Activated T-cell treated with anti-CD3 and anti-CD28 coated beads, Interleukin-2, amount 50 U/mL, for 72 hours (primary cell): ENCODE measurements at places on chromosomes 12 and 14. TPM values are rescaled to one million over a fixed set of nuclear protein-coding genes. Genes with fewer than 3 reads are reported as not detected.

DEPDC4 gene
- 4.1 TPM for total RNA-seq

PRB2 gene
- total RNA-seq, result not detected

KRT82 gene
- total RNA-seq, result not detected

DNA sequence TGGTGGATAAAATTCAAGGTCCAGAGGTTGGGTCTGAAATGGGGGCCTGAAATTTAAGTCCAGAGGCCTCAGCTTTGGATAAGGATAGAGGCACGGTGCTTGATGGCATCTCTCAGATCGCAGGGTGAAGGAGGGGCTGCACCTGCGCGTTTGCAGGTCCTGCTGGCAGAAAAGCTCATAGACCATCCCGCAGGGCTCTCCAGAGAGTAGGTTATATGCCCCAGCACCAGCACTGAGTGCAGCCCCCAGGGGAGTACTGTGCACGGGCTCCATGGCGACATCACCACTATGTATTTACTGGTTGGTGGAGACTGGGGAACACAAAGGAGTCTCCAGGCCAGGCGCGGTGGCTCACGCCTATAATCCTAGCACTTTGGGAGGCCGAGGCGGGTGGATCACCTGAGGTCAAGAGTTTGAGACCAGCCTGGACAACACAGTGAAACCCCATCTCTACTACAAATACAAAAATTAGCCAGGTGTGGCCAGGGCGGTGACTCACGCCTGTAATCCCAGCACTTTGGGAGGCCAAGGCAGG lies 4.3 kb upstream of the CD63 start:
- H3K4me1 ChIP-seq, result peaks cover 29% of the 10 kb centered on the region
- no peaks in the 10 kb centered on the region for H3K36me3 ChIP-seq
- H3K27me3 ChIP-seq, result no peaks in the 10 kb centered on the region
- no peak overlapping the region for H3K27ac ChIP-seq

DNA sequence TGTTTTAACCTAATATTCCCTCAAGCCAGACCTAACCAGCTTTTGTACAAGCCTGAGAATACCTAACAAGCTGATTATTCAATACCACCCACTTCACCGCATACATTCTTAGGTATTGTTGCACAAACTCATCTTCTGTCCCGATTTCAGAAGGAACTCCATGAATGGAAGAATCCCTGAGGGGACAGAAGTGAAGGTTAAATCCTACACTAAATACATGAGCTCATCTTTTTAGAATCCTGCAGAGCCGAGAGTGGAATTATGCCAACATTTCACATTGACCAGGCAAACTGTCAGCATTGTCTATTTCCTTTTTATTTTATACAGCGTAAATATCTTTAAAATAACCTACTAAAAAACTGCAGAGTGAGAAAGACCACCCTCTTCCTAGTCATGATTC lies 140.7 kb upstream of the PRICKLE1 start:
- H3K4me3 ChIP-seq, result no peak overlapping the region
- no peak overlapping the region for H3K27ac ChIP-seq
- H3K4me1 ChIP-seq, result no peaks in the 10 kb centered on the region
